ENCODE measurements at places on chromosomes 7 and 10.

- no peak for DNase-seq
Observed at GRCh38 chr7:129264534-129264933, 39.7 kb downstream of the AHCYL2 start.

DNA sequence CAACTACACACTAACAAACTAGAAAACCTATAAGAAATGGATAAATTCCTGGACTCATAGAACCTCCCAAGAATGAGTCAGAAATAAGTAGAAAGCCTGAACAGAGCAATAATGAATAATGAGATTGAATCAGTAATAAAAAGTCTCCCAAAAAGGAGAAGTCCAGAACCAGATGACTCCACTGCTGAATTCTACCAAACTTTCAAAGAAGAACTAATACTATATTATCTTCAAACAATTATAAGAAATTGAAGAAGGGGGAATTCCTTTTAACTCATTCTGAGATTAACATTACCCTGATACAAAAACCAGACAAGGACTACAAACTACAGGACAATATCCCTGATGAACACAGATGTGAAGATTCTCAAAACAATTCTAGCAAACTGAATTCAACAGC is 47.8 kb upstream of the CDK6 start:
- no peak for DNase-seq

- no peak for DNase-seq
Observed at GRCh38 chr10:86583983-86584382, 62.4 kb upstream of the WAPL start.

DNA sequence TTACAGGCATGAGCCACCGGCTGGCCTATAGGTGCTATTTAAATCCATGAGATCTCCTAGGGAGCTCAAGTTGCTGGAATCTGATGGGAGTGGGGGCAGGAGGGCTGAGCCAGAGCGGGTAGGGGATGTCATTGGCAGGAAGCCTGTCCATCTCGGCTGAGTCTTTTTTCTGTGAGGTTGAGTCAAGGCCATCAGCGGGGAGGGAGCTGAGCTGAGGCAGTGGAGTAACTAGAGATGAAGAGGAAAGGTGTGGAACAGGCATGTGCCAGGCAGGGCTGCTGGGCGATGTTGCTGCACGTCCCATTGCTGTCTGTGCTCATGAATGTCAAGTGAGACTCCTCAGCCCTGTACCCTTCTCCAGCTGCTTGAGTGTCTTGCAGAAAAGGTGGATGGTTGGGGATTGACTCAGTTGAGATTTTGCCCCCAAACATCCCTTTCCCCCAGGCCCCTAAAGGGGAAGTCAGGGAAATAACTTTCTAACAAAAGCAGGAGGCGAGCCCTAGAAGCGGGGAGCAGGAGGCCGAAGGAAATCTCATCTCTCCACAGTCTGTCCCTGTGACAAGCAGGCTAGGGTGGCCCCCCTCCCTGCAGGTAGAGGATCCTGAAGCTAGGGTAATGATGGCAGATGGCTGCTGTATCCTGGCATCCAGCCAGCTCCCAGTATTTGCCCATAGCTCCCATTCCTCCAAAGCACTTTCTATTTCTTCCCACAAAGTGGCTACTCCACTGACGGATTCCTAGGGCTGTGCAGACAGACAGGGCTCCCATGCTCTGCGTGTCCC is 5.4 kb downstream of the ATP6V1F start:
- DNase-seq: no peak

DNA sequence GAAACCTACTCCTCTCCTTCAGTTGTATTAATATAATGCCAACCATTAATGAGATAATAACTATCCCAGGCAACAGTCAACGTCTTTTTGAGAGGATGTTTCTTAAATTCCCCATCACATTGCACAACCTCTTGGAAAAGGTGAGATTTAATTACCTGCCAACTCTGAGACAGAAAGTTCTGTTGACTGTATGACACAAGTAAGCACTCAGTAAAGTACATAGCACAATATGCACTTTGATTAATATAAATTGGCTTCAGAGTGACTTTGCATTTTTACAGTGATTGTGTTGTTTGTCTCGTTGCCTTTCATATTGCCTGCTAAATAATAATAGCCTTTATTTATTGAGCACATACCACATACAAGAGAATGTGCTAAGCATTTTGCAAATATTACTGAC is 46.7 kb downstream of the CAV1 start:
- no peak for DNase-seq

GRCh38 chr10:74025380-74025978 is 27.6 kb downstream of the VCL start:
- no peak for DNase-seq

DNA sequence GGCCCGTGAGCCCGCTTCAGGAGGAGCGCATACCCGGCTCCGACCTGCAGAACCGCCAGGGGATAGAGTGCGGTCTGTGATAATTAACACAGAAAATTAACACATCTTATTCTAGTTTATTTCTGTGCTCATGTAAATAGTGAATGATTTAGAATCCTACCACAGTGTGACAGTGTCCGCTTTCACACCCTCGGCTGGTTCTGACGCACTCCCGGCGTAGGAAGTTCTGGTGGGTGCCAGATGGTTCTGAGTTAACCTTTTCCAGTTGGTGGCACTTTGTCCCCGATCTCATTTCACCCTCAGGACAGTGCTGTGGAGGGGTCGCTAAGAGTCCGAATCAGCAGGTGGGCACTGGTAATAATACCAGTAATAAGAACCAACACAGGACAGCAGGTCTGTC is 28.3 kb upstream of the FXYD4 start:
- DNase-seq: no peak

DNA sequence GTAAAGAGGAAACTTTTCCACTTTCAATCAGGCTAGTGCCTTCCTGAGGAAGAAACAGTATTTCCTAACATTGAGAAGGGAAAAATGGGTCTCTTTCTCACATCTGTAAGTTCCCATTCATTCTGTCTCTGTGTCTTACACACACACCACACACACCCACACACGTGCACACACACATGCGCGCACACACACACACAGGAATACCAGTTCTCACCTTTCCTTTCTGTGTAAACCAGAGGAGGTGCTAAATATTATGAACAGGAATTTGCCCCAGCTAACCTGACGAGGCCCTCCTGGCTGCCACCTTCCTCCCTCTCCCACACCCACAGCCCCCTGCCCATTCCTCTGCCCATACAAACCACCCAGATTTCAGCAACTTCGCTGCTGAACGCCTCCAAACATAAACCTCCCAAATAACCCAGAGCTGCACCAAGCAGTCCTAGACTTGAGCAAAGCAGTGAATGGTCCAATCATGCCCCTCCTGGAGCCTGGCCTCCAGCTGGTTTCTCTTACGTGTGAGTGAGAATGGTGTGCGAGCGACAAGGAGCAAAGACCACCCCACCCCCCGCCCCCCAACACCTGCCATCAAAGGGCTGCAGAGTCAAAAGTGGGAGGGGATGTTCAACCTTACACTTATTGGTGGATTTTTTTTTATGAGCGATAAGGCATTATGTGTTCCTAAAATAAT is 190.5 kb downstream of the HECW1 start:
- no peak for DNase-seq

GRCh38 chr10:110208614-110209453 is 1.4 kb downstream of the MXI1 start:
- DNase-seq: peak; percentile 40

GRCh38 chr7:92615861-92616260 is 25.7 kb upstream of the FAM133B start:
- DNase-seq: no peak

DNA sequence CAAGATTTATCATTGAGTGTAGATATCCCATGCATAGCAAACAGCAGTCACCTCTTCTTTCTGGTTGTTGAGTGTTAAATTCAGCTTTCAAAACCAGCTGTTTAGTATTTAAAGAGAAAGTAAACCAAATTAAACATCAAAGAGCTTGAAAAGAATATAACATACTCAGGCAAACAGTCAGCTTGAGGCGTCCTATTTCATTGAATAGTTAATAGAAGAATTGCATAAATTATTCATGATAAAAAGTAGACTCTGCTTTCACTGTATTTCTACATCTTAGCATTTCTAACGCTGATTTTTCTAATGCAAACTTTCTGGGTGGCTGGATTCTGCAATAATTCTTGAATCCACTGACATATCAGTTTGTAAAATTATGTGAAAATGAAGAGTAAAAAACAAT is 464.5 kb upstream of the LRRN3 start:
- DNase-seq: no peak

DNA sequence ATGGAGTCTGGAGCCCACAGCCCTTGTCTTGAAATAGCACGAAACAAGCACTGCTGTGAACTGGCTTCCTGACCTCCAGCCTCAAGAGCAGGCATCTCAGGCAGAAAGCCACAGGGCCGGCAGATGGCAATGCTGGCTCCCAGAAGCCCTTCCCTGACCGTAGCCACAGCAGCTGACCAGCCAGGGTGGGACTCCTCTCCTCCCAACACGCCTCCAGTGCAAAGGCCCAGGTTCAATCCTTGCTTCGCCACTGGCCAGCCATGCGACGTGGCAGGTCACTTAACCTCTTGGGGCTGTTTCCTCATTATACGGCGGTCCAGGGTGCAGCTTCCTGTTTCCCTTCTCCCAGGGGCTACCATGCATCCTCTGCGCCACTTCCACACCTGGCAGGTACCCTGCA is 12.8 kb downstream of the PRKAG2 start:
- no peak for DNase-seq

GRCh38 chr7:36261019-36261754 is 108.1 kb downstream of the EEPD1 start:
- no peak for DNase-seq

DNA sequence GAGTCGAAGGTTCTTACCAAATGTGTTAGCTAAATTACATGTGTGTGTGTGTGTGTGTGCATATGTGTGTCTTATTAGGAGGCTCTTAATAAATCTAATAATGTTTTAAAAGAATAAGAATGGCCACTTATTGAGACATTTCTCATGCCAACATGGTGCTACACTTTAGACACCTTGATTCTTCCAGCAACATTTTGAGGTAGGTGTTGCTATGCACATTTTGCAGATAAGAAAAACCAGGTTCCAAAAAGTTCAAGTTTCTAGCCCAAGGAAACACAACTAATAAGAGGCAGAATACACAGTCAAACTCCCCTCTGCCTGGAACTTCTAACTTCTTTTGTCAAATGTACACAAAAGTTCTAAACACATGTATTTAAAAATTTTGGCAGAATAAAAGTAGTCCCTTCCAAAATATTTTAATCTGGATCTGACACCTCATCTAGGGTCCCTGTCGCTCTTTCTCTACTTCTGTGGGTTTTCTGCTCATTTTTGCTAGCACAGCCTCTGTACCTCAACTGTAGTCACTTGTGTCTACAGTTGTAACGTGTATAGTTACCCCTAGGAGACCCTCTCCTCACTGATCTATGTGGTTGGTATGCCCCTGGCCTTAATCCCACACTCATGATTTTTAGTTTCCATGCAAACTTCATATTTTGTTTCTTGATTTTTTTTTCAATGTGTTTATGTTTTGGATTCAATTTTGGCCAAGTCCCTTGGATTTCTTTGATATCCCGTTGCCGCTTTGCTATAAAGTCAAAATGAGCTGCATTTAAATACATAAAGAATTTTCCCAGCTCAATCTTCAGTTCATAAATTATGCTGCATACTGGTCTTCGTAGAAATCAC is 4.3 kb downstream of the ANKRD1 start:
- DNase-seq: no peak

GRCh38 chr10:127024685-127025435 is 119.6 kb downstream of the DOCK1 start:
- DNase-seq: no peak

DNA sequence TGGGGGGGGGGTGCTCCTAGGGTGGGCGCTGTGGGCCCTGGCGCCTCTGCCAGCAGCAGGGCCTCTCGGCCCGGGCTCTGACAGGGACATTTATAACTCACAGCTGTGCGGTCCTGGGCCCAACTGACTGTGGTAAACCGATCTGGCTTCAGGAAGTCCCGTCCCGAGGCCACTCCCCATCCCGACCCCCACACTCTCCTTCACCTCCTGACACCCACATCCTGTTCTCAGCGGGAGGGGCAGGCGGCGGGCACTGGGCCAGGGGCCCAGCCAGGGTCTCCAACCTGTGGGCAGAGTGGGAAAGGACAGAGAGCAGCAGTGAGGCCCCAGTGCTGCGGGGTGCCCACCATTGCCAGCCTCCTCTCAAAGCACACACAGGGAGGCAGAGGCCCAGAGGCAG is 69.1 kb downstream of the ZMIZ1 start:
- DNase-seq: peak; percentile 24

DNA sequence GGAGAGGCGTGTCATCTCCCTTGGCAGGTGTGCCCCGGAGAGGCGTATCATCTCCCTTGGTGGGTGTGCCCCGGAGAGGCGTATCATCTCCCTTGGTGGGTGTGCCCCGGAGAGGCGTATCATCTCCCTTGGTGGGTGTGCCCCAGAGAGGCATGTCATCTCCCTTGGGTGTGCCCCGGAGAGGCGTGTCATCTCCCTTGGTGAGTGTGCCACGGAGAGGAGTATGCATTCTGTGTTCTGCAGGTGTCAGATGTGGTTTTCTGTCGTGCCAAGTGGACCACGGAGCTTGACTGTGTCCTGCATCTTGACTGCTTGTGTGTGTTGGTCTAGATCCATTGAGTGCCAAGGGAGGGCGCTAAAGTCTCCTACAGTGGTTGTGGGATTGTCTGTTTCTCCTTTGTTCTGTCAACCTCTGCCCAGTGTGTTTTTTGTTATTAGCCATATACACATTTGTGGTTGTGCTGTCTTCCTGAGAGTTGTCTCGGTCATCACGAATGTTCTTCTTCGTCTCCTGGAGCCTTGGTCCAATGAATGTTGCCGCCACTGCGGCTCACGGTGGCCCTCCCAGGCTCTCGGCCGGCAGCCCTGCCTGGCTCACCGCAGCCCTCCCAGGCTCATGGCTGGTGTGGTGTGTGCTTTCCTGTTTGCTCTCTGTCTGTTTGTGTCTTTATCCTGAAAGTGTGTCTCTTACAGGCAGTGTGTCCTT is 96.8 kb downstream of the INPP5A start:
- DNase-seq: peak; percentile 8

- DNase-seq: no peak
Observed at GRCh38 chr10:104966563-104967297, 325.6 kb downstream of the SORCS3 start.

DNA sequence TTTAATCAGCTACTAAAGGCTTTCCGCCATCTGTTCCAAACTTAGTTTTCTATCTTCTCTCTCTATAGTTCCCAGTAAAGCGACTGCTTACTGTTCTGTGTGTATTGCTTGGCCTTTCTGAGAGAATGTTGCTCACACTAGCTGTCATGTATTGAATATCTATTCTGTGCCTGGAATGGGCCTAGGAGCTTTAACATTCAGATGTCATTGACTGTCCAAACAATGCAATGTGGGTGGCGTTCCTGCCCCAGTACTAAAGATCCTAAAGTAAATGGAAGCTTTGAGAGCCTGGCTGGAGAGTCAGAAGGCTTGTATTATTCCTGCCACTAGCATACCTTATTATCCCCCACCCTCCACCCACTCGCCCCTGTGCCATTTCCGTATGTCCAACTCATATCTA is 163.5 kb downstream of the SDHAF3 start:
- no peak for DNase-seq

GRCh38 chr10:74634995-74635536 is 191.3 kb upstream of the KAT6B start:
- DNase-seq: no peak

GRCh38 chr7:129780974-129781927 is 169.7 kb downstream of the NRF1 start:
- no peak for DNase-seq
